ENCODE measurements at places on chromosomes 16 and 17.
A peak's percentile ranks its signal among the peaks of the same experiment; 100 is the strongest.

DNA sequence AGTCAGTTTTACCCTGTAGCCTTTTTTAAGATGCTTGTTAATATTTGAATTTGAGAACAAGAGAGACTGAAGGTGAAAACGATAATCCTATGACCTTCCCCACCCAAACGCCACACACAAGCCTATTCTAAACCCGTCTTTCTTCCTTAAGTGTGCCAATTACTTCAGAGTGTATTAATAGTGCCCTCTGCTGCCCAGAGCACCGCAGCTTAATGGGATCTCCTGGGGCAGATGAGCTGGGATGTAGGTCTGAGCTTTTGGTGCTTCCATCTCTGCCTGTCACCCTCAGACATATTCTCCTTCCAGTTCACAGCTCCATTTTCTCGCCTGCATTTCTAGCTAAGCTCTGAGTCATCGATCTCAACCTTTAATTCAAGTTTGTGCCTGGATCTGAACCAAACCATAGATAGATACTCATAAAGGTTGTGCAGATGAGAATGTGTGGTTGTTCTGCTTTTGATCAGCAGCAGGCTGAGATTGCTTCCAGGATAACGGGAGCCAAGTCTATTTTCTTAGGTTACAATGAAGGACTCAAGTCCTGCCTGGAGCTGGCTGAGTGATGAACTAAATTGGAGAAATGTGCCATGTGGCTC lies 46.4 kb upstream of the CDH13 start:
- peak; percentile 28 for DNase-seq

GRCh38 chr17:77404812-77405581 lies 264.2 kb downstream of the SEC14L1 start:
- peak; percentile 71 for DNase-seq

- no peak for DNase-seq
These were observed at the start of gene SLC52A1 for GRCh38 chr17:5035315-5035714. SLC52A1 (minus strand) TSS chr17:5035426; CDS start chr17:5034606, 820 bp downstream.

- DNase-seq: no peak
These were observed 102.0 kb upstream of the NOL11 start for GRCh38 chr17:67615736-67616135.

DNA sequence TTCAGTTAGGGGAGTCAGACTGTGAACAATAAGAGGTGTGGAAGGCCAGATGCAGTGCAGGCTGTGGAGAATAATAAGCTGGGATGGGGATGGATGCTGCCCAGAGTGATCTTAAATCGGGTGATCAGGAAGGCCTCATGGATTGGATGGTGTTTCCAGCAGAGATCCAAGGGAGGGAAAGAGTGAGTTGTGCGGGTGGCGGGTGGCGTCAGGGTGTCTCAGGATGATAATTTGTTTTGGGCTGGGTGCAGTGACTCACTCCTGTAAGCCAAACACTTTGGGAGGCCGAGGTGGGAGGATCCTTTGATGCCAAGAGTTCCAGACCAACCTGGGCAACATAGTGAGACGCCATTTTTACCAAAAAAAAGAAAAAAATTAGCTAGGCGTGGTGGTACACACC lies 7.9 kb downstream of the CLUAP1 start:
- no peak for DNase-seq

GRCh38 chr17:21082001-21082436 lies 39.2 kb upstream of the USP22 start:
- DNase-seq: no peak

- no peak for DNase-seq
These were observed 3.1 kb upstream of the FAM117A start for GRCh38 chr17:49766918-49767530.

DNA sequence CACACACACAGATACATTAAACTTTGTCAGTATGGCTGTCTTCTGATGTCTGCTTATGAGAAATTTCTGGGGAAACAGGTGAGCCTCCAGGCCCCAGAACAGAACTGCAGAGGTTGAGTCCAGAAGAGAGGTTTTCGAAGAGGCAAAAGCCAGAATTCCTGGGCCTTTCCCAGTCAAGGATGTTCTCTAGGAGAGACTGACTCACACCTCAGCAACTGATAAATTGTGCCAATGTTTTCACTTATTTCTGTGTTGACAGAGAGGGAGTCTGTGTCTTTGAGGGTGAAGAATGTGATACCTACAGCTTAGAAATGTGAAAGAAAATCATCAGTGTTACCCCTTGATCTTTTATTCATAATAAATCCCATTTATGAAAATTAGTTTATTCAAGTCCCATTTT lies 30.3 kb downstream of the LDHD start:
- DNase-seq: no peak

DNA sequence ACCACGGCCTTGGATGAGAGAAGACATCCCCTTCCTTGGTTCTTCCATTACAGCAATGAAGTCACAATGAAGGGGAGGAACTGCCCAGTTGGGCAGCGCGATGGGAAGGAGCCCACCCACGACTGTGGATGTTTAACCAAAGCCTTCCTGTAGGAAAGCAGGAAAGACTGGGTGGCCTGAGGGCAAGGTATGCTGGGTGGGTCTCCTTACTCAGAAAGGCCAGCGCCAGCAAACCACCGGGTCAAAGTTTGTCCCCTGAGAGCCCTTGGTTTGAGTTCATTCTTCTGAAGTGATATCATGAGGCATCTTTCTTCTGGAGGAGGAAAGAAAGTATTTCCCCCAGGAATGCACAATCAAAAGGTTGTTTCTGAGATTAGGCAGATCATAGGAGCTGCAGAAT lies 105.2 kb downstream of the C16orf95 start:
- no peak for DNase-seq

DNA sequence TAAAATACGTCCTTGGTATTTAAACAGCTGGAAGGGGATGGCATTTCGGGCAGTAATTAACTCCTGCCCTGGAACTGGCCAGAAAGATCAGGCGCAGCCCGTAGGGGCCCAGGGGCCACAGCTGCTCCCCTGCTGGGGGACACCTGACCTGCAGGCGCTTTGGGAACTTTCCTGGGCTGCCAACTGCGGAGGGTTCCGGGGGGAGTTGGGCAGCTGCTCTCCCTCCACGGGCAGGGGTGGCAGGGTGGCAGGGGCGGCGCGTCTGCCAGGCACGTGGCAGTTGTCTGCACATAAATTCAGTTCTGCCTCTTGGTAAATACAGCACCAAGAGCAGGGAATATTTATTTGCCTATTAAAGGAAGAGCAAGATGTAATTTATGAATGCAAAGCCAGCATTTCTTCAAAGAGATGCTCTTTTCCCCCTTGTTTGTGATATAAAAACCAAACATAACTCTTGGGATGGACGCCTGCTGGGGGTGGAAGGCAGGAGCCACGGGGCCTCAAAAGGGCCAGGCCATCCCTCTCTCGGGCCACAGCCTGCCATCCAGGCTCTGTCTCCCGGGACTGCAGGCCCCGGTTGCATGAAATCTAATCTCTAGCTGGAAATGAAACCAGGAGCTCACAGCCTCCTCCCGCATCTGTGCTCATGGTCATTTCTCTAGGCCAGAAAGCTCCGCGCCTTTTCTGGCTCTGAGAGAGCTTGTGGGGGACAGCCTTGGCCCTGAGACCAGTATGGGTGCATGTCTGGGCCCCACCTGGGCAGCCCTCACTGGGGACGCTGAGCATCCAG lies 29.9 kb upstream of the CHMP6 start:
- peak; percentile 72 for DNase-seq

GRCh38 chr17:7674934-7675333 lies 12.4 kb downstream of the TP53 start:
- no peak for DNase-seq

- DNase-seq: no peak
These were observed 52.6 kb downstream of the MAP2K6 start for GRCh38 chr17:69466905-69467667.

DNA sequence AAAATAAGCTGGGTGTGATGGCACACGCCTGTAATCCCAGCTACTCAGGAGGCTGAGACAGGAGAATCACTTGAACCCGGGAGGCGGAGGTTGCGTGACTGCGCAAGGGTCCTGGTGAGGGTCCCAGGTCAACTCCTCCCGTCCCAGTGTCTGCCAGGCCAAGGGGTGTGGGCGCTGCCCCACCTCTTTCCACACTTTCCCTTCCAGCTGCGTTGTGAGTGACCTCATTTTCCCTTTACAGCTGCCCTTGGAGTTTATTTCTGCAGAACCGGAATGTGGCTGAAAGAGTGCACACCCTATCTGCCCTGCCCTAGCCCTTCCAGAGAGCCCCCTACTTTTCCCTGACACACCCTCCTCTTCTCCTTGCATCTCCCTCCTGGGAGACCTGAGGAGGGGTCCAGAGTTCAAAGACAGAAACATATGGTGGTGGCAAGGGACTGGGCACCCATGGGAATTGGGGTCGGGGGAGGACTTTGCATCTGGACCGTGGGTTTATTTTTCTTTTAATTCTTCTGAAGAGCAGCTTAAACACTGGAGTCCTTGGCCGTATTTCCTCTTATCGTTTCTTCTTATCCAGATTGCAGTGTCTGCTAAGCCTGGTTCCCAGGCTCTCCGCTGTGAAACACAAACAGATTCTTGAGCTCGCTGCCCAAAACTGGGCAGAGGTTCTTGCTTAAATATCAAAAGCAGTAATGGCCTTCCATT lies 20.9 kb downstream of the MRC2 start:
- DNase-seq: peak; percentile 58

GRCh38 chr17:75566834-75567233 lies 20.8 kb upstream of the MYO15B start:
- no peak for DNase-seq
